ENCODE measurements at places on chromosomes 13 and 19.

DNA sequence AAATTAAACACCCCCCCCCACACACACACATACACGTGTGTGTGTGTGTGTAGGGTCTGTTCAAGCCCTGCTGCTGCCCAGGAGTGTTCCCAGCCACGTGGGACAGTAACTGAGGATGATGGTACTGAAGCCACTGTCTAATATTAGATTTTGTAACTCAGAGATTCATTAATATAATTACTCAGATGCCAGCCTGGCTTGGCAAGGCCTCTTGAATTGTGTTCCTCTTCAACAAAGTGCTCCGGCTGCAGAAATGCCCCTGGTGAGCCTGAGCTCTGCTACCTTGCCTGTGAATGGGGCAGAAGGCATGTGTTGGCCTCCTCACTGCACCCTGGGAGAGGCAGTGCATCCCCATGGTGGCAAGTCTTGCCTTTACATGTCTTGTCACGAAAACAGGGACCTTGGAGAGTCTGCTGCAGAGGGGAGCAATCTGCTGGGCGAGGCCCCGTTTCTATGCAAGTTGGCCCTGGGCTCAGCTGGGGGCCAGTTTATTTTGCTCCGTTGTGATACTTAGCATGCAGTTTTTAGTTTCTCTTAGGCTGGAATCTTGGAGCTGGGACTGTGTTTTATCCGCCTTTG lies 44.0 kb downstream of the NFIX start:
- DNase-seq, result peak; percentile 59

DNA sequence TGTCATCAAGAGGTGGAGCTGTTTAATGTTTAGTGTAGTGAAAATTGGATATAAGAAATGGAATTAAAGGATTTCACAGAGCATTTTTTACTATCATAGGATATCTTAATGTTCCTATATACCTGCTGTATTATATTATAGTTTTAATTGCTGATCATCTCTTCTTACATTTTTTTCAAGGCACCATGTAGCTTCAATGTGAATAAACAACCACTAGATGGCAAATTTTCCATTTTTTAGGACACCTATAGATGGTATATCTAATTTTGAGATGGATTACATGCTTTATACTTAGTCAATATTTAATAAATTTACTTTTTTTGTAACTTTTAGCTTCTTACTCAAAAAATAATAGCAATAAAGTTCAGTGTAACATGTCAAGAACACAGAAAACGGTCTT lies 9.0 kb upstream of the ATXN8OS start:
- no peak for DNase-seq

DNA sequence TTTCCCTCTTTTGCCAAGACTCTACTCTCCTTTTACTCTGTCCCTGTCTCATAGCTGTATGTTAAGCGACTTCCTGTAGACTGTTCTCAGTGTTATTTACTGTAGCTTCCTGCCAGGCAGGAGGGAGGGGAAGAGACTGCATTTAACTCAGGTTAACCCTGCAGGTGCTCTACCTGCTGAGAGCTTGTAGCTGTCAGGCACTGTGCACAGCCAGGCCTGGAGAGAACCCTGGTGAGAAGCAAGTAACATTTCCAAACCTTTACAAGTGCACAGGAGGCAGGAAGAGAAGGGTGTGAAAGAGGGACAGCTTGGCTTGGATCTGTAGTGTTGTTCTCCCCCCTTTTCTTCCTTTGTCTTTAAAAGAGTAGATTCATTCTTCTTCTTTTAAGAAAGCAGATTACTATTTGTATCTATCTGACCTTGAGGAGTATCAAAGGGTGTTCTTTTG lies 167.1 kb downstream of the LMO7 start:
- peak; percentile 22 for DNase-seq

GRCh38 chr19:18204394-18205199 lies 755 bp upstream of the RAB3A start:
- DNase-seq, result no peak

DNA sequence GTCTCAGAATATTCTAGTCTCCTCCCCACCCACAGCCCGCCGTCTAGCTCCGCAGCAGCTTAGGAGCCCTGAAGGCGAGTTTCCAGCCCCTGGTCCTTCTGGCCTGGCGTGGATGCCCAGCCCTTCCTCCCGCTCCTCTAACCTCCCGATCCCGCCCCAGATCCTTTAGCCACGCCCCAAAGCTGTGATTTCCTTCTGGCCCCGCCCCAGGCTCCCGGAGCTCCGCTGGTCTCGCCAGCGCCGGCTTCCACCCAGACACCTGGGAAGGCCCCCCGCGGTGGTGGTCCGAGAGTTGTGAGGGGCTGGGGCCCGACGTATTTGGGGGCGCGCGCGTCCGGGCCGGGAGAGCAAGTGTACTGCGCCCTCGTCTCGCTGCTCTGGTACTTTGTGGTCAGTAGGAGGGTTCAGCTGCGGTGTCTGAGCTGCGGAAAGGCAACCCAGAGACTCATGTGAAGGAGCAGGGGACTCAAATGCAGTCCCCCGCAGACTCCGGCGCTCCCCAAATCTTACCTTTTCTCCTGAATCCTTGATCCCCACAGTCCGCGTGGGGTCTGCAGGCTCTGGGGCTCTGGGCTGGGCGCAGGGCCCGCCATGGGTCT lies at the start of gene CGB7:
Gene CGB7, minus strand, starts transcription at position 114 of the 599 bp plus-strand sequence. CDS start 2,374 bp downstream, outside the sequence.
- DNase-seq, result peak; percentile 9

DNA sequence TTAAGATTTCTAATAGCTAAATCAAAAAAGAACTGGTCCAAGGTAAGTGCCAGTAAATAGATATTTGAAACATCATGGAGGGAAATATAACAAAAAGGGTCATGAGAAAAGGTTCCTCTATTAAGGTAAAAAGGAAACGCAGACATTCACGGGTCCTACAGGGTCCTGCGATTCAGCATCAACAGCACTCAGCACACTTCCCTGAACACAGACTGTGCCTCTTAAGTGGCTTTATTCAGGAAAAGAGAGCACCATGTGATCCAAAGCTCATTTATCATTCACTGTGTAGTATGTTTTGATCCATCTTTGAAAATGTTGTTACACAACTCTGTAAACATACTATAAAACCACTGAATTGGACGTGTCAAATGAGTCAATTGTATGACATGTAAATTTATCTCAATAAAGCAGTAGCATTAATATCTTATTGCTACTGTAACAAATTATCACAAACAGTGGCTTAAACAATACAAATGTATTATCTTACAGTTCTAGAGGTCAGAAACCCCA lies 33.7 kb downstream of the CRYL1 start:
- DNase-seq, result no peak

- no peak for DNase-seq
Measured at GRCh38 chr19:50702158-50702870, 17.3 kb downstream of the SHANK1 start.

- DNase-seq, result no peak
Measured at GRCh38 chr13:73220966-73221720, 162.3 kb downstream of the KLF5 start.

DNA sequence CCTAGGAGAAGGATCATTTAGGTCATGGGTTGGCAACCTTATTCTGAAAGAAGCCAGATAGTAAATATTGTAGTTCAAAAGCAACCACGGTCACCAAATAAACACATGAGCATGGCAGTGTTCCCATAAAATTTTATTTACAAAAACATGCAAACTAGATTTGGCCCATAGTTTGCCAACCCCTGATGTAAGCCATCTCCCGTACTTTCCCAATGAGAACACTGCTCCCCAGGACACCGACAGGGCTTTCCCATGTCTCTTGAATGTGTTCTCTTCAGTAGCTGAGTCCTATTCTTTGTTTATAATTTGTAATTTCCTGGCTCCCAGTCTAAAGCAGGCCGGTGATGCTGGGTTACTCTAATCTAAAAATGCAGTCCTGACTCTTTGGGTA lies 239.6 kb downstream of the LHFPL6 start:
- no peak for DNase-seq

DNA sequence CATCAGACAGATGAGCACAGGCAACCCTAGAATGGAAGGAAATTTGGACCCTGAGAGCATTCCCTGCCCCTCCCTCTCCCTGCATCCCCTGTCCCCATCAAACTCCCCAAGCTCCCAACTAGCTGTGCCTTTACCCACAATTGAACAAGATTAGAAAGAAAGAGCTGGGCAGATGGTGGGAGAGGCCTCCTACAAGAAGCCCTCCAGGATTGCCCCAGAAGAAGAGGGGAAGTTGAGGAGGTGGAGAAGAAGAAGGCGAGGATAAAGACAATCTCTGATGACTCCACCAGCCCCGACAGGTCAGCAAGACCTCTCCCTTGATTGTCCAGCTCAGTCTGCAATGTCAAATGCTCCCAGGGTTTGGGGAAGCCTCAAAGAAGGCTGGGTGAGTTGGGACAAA lies 11.9 kb downstream of the UNC13A start:
- no peak for DNase-seq

- no peak for DNase-seq
Measured at GRCh38 chr19:32910874-32911273, 41.3 kb upstream of the SLC7A9 start.

DNA sequence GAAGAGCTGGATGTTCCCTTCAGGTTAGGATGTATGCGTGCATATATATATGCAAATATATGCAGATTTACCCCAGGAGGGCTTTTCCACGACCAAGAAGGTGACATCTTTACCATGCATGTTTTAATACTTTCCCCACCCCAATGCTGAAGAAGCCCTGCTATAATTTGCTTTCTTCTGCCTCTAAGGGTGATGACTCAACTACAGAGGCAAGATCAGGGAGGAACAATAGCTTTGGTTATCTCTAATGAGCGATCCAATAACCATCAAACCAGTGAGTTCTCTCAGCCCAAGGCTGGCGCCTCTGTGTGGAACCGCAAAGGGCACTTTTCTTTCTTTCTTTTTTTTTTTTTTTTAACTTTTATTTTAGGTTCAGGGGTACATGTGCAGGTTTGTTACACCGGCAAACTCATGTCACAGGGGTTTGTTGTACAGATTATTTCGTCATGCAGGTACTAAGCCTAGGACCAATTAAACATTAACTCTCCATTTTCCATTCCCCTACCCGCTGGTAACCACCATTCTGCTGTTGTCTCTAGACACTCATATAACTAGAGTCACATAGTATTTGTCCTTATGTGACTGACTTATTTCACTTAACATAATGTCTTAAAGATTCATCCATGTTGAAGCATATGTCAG lies 25.7 kb upstream of the UBE2L5 start:
- no peak for DNase-seq

DNA sequence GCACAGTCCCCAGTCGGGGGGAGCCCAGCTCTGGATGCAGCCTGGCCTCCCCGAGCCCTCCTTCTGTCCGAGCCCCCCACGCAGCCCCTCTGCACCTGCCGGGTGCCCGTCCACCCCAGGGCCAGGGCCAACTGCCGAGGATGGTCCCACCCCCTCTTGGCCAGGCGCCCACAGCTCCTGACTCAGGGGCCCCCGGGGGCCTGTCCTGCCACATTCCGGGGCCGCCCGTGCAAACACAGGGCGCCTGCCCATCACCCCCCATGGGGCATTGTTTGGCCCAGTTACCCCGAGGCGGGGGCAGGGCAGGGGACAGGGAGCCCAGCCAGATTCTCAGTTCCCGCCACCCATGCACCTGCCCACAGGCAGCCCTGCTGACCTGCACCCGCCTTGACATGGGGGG lies 5.3 kb upstream of the TCF3 start:
- DNase-seq, result no peak

DNA sequence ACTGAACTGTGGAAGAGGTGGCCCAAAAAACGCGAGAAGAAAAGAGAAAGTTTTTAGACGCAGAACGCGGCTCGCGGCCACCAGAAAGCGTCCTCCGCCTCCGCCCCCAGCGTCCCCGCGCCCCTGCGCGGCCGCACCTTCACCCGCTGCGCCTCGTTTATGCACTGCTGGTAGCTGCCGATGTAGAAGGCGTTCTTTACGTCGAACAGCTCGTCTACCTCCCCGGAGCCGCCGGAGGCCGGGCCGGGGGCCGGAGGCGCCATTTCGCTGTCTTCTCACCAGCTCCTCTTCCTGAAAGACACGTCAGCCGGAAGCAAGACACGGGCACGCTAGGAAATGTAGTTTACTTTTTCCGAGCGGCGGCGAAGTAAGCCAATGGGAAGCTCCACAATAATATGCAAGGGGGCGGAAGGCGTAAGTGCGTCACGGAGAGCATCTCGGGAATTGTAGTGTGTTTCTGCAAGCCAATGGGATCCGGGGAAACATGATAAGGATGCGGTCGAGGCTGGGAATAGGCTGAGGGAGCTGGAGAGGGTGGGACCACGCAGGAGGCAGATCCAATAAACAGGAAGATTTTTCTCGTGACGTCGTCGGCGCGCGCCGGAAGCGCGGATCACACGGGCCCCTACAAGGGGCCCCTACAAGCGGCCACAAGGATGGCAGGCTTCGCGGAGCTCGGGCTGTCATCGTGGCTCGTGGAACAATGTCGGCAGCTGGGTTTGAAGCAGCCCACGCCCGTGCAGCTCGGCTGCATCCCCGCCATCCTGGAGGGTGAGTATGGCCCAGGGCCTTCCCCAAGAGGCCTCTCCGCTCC lies at the start of the genes COPE and DDX49:
Gene COPE, minus strand, starts transcription at position 302 of the 814 bp plus-strand sequence. Its CDS starts 39 bp downstream, at position 263.
Gene DDX49, plus strand, starts transcription at position 630 of the 814 bp plus-strand sequence. Its CDS starts 27 bp downstream, at position 657.
- DNase-seq, result peak; percentile 100

- DNase-seq, result no peak
Measured at GRCh38 chr13:101892296-101892695, 439.8 kb downstream of the ITGBL1 start.

DNA sequence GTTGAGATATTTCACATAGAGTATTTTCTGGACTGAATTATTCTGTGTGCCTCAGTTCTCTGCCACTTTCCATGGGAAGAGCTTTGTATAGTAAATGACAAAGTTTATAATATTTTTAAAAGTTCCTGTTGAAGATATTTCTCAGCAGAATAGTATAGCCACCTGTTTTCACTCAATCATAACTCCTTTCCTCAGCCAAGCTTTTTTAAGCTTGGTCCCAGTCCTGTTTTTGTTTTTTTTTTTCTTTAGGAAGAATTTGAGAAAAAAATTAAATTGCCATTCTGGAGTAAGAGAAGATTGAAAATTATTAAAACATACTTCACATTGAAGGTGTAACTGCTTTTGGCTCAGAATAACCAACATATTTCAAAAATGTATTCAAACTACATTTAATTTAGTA lies 55.5 kb downstream of the ENOX1 start:
- no peak for DNase-seq

GRCh38 chr19:48473161-48473966 lies 4.2 kb downstream of the CYTH2 start:
- DNase-seq, result no peak

All from G401 (cell line).